Hippocampal formation (tissue), 2 donors: ENCODE measurements at places on chromosomes 2 and 18.

GRCh38 chr2:162992828-162993227 is 154.3 kb upstream of the KCNH7 start:
- no peak for DNase-seq

GRCh38 chr2:130871843-130872740 is 35.4 kb downstream of the ARHGEF4 start:
- DNase-seq = no peak

- DNase-seq = no peak
These were observed 13.8 kb downstream of the TPGS2 start for GRCh38 chr18:36814994-36815393.

DNA sequence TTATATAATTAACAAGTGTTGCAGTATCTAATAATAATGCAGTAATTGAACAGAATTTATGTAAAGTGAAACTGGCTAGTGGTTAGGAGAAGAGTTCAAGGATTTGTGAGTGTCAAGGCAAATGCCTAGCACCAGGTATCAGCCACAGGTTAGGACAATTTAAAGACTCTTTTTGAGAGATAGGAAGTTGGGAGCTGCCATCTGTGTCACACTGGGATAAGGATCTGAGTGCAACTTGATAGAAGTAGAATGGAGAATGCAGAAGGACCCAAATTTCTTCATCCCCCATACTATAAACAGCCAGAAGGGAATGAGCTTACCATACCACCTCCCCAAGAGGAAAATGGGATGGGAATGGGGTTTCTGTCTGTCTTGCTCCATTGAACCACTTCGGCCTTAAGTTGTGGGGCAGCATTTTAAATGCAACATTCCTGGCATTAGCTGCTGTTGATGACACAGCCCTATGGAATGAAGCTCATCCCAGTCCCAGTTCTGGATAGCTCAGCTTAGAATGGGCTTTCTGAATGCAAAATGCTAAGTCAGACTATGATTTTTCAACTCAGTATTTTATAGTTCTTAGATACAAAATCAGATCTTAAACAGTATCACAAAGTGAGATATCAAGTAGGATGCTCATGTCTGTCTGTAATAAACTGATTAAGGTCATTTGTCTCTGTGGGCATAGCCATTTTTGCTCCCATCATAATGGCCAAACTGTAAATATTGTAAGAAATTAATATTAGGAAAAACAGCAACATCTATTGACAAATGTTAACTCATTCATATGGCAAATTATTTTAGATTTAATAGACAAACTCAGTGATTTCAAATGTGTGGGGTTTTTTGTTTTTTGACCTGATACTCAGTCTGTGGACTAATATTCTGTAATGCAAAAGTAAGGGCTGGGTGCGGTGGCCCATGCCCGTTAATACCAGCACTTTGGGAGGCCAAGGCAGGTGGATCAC is 44.0 kb downstream of the GPR155 start:
- DNase-seq = no peak

DNA sequence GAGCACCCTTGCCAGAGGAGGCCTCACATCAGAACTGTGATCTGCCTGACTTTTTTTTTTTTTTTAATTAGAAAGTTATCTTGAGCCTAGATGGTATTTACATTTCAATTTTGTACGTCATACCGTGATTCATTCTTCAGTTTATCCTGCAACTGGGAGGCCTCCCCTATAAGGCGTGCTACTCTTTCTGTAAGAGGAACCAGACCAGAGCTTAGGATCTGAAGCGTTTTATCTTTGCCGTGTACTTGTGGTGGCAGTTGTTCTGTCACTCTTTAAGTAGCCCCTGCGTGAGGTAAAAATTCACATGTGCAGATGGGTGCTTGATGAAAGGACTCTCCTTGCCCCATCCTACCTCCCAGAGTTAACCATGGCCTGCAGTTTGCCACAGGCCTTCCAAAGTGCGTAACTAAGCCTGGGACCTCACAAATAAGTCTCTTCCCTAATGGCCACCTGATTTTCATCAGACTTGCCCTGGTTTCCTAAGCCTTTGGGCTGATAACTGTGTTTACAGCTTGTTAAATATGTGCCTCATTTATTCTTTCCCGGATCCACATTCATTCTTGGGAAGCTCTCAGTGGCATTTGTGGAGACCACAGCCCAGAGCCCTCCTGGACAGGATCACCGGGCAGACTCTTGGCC is 96.0 kb downstream of the MTCL1 start:
- DNase-seq = no peak

DNA sequence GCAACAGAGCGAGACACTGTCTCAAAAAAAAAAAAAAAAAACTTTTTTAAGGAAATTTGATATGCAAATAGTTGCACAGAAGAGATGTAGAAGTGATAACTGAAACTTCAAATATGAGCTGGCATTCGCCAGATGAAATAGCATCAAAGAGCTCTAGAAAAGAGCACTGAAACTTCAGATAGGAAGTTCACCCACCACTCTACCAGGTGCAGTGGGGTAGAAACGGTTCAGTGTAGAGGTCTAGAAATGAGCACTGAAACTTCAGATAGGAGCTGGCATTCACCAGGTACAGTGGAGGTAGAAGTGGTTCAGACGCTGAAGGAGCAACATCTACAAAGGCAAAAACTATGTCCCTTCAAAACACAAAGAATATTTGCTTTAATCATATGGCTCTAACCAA is 9.0 kb upstream of the ONECUT2 start:
- DNase-seq = no peak

- DNase-seq = no peak
These were observed 269.3 kb downstream of the GLI2 start for GRCh38 chr2:121004950-121005349.

- DNase-seq = no peak
These were observed 409.2 kb upstream of the SPHKAP start for GRCh38 chr2:228590681-228591080.

DNA sequence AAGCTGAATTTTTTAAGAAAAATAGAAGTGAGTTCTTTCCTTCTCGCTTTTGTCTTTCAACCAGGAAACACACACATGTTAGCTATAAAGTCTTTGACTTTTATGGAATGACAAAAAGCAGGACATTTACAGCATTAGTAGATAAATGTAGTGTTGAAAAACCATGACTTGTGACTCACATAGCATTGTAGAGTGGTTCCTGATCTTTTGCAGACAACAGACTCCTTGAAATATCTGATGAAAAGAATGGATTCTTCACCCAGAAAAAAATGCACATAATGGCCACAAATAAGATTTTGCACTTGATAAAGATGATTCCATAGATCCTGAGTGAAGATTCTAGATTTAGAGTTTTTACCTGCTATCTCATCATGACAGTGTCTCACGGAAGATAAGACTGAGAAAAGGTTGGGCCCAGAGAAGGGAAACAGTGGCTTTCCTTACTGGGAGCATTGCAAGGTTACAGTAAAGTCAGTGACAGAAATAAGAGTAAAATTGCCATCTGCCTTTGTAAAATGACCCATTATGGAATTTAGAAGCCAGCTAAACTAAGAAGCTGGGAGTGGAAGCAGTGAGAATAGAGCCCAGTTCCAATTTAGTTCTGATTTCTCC is 14.0 kb downstream of the SMARCAL1 start:
- DNase-seq = no peak

GRCh38 chr2:234967870-234968208 is 16.0 kb downstream of the SH3BP4 start:
- no peak for DNase-seq

DNA sequence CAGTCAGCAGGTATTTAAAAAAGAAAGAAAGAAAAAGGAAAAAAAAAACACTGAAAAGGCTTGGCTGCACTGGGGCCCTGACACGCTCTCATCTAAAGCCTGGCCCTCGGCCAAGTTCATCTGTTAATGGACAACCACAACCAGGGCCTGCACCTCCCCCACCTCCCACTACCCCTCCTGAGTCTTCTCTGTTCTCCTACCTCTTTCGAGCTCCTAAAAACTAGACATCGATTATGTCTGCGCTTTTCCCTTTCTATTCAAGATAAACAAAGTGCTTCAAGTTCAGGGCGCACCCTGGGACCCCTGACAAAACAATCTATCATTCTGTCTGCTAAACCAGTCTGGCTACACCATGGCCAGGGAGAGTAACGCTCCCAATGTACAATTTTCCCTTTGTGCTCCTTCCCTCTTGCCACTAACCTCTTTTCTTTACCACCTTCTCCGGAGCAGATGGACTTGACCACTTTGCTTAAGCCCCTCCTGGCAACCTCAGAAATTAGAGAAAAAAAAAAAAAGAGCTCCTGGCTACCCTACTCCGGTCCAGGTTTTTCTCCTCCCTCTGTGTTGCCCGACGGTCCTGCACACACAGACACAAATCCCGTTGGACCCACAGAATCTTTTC is 22.7 kb downstream of the BCL11A start:
- DNase-seq = no peak
